ENCODE measurements at places on chromosomes 7 and 10. TPM values are rescaled to one million over a fixed set of nuclear protein-coding genes. Genes with fewer than 3 reads are reported as not detected.

The EN2 gene
- not detected for total RNA-seq

The MMP21 gene
- 0.26 TPM for total RNA-seq

The CYP3A5 gene
- total RNA-seq: 12.4 TPM

The LLCFC1 gene
- not detected for total RNA-seq

The H2BK1 gene
- total RNA-seq: not detected

The SSC4D gene
- total RNA-seq: 0.33 TPM

The ITGB8 gene
- 100 TPM for total RNA-seq

The ELOVL3 gene
- 0.66 TPM for total RNA-seq

The HTR5A gene
- not detected for total RNA-seq

DNA sequence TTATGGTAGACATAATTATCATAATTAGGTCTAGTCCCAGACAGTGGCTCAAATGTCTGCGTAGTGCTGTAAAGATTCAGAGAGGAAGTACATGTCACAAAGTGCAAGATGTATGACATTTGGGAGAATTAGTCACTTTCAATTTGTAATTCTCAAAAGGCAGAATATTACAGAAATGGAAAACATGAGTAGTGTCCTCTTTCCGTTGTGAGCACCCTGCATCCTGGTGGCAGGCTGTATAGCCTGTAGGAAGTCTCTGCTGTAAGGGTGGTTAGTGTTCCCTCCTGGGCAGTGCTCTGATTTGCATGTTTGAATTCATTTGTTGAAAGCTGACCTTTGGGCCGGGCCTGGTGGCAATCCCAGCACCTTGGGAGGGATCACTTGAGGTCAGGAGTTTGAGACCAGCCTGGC, 17.0 kb downstream of the CDK14 start:
- DNase-seq: peak; percentile 75
- H3K27ac ChIP-seq: no peak overlapping the region
- no peaks in the 10 kb centered on the region for H3K36me3 ChIP-seq
- H3K27me3 ChIP-seq: no peaks in the 10 kb centered on the region
- no peaks in the 10 kb centered on the region for H3K4me1 ChIP-seq
- no peak overlapping the region for H3K4me3 ChIP-seq

DNA sequence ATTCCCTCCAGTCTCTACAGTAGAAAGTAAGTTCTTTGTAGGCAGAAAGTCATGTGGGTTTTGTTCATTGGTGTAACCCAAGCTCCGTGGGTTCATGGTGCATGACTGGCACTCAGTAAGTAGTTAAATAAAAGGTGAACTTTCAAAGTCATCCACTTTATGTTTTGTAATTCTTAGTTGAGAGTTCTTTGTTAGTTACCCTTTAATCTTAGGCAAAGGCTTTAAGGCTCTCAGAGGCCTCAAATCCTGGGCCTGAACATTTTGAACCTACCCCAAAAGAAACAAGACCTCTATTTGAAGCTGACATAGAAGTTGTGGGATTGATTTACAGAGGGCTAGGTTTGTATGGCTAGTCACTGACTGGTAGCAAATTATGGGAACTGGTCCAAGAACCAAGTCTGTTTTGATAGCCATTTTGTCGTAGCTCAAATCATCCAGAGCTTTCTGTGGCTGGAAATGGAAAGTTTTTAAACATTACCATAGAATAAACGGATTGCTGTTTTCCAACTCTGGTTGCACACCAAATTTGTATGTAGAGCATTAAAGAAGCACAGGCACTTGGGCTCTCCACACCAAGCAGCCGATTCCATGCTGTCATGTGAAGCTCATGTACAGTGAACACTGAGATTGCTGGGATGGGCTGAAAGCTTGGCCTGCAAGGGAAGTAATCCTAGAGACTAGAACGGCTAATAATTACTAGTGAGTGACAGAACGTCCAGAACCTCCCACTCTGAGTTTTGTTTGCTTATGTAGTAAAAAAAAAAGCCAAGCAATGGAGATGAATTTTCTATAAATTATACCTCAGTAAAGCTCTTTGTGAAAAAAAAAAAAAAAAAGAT, 53.5 kb downstream of the DENND11 start:
- H3K4me1 ChIP-seq: no peaks in the 10 kb centered on the region
- no peaks in the 10 kb centered on the region for H3K27me3 ChIP-seq
- H3K27ac ChIP-seq: no peak overlapping the region
- no peak overlapping the region for H3K4me3 ChIP-seq

GRCh38 chr10:49292565-49293207, 6.3 kb upstream of the C10orf71 start:
- H3K27me3 ChIP-seq: no peaks in the 10 kb centered on the region
- H3K36me3 ChIP-seq: no peaks in the 10 kb centered on the region
- H3K27ac ChIP-seq: no peak overlapping the region
- H3K4me1 ChIP-seq: no peaks in the 10 kb centered on the region
- H3K4me3 ChIP-seq: no peak overlapping the region

- no peaks in the 10 kb centered on the region for H3K36me3 ChIP-seq
- peak; percentile 11 for DNase-seq
- H3K27ac ChIP-seq: no peak overlapping the region
- H3K4me1 ChIP-seq: peaks cover 2% of the 10 kb centered on the region
These were observed 41.9 kb downstream of the TAS2R41 start for GRCh38 chr7:143519411-143520131.

DNA sequence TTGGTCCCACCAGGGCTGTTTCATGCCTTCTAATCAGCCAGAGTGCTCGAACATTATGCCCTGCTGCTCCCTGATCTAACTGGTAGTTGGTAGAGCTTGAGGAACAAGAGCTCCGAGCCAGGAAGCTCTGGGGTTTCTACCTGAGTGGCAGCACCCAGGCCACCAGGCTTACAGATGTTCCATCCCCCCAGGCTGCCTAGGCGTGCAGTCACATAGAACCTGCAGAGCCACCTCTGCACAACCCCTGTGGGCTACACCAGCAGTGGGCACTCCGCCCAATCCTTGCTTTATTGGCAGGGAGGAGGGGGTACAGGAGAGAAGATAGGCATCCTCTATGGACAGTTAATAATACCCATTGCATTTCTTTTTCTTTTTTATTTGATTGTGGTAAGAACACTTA, 21.8 kb downstream of the MAP3K8 start:
- DNase-seq: no peak
- peaks cover 10% of the 10 kb centered on the region for H3K36me3 ChIP-seq
- H3K27ac ChIP-seq: peak overlapping the region; percentile 65
- H3K27me3 ChIP-seq: no peaks in the 10 kb centered on the region
- H3K4me3 ChIP-seq: no peak overlapping the region

DNA sequence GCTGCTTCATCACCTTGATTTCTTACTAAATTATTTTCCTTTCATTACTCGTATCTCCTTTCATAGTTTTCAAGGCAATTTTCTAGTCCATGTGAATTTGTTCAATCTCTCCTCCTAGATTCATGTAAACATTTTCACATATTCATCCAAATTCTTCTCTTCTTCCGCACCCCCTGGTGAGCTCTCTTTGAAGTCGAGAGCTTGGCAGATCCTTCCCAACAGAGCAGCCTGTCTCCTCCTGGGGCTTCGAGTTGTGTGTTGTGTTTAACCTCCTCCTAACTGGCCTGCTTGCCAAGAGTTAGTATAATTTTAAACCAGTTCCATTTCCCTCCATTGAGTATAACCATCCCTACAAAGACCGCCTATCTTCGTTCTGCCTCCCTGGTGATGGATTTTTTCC, 272.4 kb upstream of the CELF2 start:
- H3K27me3 ChIP-seq: no peaks in the 10 kb centered on the region
- no peaks in the 10 kb centered on the region for H3K4me1 ChIP-seq
- H3K36me3 ChIP-seq: no peaks in the 10 kb centered on the region
- H3K4me3 ChIP-seq: no peak overlapping the region
- H3K27ac ChIP-seq: no peak overlapping the region
- no peak for DNase-seq

- DNase-seq: no peak
- H3K27me3 ChIP-seq: no peaks in the 10 kb centered on the region
These were observed 90.0 kb downstream of the TFEC start for GRCh38 chr7:115940460-115941060.

DNA sequence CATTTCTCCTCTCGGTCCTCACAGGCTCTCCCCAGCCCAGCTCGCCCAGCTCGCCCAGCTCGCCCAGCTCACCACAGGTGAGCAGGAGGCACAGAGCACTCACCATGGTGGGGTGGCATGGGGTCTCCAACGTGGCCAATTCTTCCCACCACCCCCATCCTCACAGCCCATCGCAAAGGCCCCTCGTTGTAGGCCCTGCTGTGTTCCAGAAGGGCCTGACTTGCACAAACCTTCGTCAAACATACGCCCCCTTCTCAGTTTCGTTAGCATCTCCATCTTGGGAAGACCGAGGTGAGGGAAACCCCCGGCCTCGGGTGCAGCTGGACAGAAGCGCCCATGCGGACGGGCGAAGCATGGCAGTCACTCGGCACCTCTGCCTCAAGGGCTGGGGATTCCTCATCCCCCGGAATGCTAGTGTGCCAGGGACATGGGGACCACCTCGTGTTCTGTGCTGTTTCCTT, 304.6 kb downstream of the TNS3 start:
- H3K36me3 ChIP-seq: peaks cover 23% of the 10 kb centered on the region
- H3K4me1 ChIP-seq: no peaks in the 10 kb centered on the region
- no peaks in the 10 kb centered on the region for H3K27me3 ChIP-seq
- no peak for DNase-seq
- no peak overlapping the region for H3K4me3 ChIP-seq

GRCh38 chr7:125136755-125137532, 207.3 kb upstream of the POT1 start:
- H3K27ac ChIP-seq: no peak overlapping the region
- H3K36me3 ChIP-seq: no peaks in the 10 kb centered on the region
- peak; percentile 51 for DNase-seq
- H3K4me1 ChIP-seq: no peaks in the 10 kb centered on the region

DNA sequence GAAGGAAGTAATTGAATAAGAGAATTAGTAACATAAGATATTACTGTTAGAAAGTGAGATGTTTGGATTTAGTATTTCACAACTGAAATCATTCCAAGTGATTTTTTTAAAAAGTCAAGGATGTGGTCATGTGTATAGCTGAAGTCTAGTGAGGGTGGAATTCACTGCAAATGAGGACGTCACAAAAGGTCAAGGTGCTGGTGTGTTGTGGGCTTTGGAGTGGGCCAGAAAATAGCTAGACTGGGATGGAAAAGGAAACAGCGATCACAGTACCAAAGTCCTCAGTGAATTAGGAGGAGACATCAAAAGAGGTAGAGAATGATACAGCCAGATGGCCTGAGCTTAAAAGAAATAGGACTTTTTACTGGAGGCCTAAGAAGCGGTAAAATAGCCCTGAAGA, 272.8 kb downstream of the DYNC1I1 start:
- no peak overlapping the region for H3K4me3 ChIP-seq
- DNase-seq: no peak
- H3K27ac ChIP-seq: no peak overlapping the region
- no peaks in the 10 kb centered on the region for H3K4me1 ChIP-seq
- no peaks in the 10 kb centered on the region for H3K27me3 ChIP-seq

- no peaks in the 10 kb centered on the region for H3K27me3 ChIP-seq
- H3K27ac ChIP-seq: no peak overlapping the region
- no peak overlapping the region for H3K4me3 ChIP-seq
- DNase-seq: peak; percentile 32
These were observed 323.7 kb upstream of the IGFBP3 start for GRCh38 chr7:46244757-46245156.

DNA sequence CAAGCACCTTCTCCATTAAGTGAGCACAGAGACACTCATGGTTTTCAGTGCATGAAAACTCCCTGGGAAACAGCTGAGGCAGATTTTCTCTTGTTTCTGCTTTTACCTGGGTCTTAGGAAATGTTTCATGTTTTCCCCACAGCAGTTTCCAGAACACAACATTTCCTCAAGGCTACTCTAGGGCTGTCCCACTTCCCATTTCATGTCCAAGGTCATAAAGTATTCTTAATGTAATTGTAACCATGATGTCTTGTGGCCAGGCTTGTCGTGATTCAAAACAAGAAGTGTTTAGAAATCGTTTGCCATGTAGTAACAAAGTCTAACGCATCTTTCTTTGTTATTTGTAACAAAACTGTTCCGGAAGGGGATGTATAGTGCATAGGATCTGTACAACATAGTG, 83.8 kb upstream of the NRP1 start:
- no peaks in the 10 kb centered on the region for H3K27me3 ChIP-seq
- H3K36me3 ChIP-seq: no peaks in the 10 kb centered on the region
- H3K27ac ChIP-seq: no peak overlapping the region
- H3K4me1 ChIP-seq: peaks cover 9% of the 10 kb centered on the region
- no peak for DNase-seq

DNA sequence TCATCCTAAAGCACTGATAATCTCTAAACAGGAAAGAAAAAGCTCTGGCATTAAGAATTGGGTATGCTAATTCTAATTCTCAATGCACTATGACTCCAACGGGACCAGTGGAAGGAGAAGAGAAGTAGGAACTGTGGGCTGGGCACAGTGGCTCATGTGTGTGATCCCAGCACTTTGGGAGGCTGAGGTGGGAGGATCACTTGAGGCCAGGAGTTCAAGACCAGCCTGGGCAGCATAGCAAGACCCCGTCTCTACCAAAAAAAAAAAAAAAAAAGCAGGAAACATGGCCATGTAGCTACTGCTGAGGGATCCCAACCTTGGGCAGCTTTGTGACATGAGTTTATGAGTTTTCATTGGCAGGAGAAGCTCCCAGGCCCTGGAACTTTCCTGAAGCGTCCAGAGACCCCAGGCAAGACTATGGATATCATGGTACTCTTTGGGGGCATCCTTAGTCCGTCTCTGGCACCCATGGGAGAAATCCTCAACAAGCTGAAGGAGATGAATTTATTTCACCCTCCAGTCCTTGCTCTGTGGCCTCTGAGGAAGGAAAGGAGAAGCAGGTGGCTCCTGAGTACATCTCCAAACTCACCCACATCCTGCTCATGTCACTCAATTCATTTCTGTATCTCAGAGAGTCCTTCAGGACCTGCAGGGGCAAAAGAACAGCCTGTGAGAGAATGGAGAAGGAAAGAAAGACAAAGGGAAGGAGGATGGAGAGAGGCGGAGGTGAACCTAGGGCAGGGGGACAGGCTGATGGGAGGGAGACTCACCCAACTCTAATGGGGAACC, 99.5 kb downstream of the SPDYE5 start:
- H3K36me3 ChIP-seq: no peaks in the 10 kb centered on the region
- DNase-seq: no peak
- no peaks in the 10 kb centered on the region for H3K27me3 ChIP-seq

- peaks cover 8% of the 10 kb centered on the region for H3K4me1 ChIP-seq
- no peaks in the 10 kb centered on the region for H3K27me3 ChIP-seq
- peak overlapping the region; percentile 40 for H3K27ac ChIP-seq
- no peaks in the 10 kb centered on the region for H3K36me3 ChIP-seq
- H3K4me3 ChIP-seq: peak overlapping the region; percentile 26
These were observed 46.3 kb downstream of the SYPL1 start for GRCh38 chr7:106065575-106066500.

DNA sequence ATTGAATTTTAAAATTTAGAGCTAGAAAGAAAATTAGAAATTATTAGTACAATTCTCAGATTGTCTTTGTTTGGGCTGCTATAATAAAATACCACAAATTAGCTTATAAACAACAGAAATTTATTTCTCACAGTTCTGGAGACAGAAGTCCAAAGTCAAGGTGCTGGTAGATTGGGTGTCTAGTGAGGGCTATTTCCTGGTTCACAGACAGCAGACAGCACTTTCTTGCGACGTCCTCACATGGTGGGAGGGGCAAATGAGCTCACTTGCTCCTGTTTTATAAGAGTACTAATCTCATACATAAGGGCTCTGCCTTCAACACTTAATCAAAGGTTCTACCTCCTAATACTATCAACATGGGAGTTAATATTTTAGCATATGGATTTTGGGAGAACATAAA, 134.1 kb downstream of the MDFIC start:
- no peaks in the 10 kb centered on the region for H3K27me3 ChIP-seq
- no peak overlapping the region for H3K4me3 ChIP-seq
- no peaks in the 10 kb centered on the region for H3K36me3 ChIP-seq
- H3K4me1 ChIP-seq: no peaks in the 10 kb centered on the region
- H3K27ac ChIP-seq: no peak overlapping the region
- no peak for DNase-seq

Measured in fibroblast of lung (primary cell).